ENCODE measurements at places on chromosomes 13 and 19.

DNA sequence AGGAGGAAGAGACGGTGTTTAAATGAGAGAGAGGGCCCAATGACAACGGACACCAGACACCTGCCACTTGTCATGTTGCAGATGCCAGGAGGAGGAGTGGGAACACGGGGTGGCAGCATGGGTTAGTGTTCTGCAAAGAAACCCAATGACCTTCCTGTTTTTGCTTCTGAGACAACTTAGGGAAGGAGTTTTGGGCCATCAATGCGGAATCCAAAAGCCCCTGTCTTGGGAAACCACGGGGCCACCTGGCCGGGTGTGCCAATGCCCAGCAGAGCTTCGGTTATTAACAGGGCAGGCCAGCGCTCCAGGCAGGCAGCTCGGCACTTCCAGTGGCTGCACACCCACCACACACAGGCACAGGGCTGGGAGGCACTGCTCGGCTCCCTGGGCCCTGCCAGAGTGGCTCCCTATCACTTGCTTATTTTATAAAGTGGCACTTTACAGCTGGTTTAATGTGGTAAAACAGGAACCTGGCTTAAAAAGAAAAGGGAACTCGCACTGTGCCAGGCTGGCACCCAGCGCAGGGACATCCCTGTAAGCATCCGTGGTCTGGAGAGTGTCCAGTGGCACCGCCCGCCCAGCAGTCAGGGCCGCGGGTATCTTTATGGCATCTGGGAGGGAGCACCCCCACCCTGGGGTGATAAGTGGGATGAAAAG, 19.1 kb downstream of the ELL start:
- no peak for DNase-seq
- H3K27me3 ChIP-seq, result no peaks in the 10 kb centered on the region
- H3K36me3 ChIP-seq, result no peaks in the 10 kb centered on the region
- no peak overlapping the region for H3K4me3 ChIP-seq

DNA sequence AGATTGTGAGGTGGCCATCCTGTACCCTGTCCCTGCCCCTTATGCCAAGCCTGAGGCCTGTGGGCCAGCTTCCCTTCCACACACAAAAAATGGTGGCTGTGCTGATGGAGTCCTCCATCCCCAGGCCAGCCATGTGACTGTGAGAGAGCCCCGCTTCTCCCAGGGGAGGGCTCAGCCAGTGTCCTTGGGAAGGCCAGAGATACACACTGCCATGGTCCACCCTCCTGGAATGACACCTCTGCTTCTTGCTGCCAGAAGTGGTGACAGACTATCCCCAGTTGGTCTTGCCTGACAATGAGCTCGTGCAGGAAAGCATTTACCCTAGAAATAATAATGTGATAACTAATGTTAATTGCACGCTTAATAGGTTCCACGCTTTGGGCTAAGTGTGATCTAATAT, 38.0 kb downstream of the FAM124A start:
- no peaks in the 10 kb centered on the region for H3K36me3 ChIP-seq
- no peak overlapping the region for H3K4me3 ChIP-seq
- H3K27me3 ChIP-seq, result no peaks in the 10 kb centered on the region

DNA sequence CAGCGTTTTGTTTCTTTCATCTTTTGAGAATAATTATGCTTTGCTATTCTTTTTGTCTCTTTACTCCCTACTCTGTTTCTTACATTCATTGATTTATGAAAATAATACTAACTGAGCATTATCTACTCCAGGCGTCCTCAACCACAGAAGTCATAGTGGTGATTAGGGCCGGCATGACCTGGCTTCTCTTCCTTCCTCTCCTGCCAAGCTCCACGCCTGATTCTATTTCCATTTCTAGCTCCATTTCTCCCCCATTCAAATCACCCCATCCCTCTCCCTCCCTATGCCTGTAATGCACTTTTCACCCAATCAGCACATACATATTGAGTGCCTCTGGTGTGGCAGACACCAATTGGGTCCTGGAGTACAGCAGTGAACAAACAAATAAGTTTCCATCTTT, 183.2 kb upstream of the GPR12 start:
- H3K27ac ChIP-seq, result no peak overlapping the region
- no peaks in the 10 kb centered on the region for H3K27me3 ChIP-seq
- no peaks in the 10 kb centered on the region for H3K36me3 ChIP-seq
- DNase-seq, result no peak

- H3K27me3 ChIP-seq, result no peaks in the 10 kb centered on the region
- H3K36me3 ChIP-seq, result no peaks in the 10 kb centered on the region
- peak overlapping the region; percentile 65 for H3K27ac ChIP-seq
Measured at GRCh38 chr13:75384879-75385707, 96.9 kb downstream of the TBC1D4 start.

DNA sequence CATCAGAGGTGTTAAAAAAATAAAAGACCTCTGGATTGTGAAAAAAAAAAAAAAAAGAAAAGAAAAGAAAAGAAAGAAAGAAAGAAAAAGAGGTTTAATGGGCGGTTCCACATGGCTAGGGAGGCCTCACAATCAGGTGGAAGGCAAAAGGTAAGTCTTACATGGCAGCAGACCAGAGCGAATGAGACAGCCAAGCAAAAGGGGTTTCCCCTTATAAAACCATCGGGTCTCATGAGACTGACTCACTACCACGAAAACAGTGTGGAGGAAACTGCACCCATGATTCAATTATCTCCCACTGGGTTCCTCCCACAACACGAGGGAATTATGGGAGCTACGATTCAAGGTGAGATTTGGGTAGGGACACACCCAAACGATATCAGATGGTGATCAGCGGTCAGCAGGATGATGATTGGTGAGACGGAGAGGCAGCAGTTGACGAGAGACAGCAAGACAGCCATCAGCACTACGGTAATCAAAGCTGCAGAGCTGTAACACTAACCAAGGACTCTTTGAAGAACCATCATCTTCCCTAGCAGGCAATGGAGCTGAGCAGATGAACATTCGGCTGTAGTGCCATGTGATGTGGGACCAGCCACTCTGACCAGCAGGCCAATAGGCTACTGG, 3.9 kb upstream of the CD209 start:
- H3K4me1 ChIP-seq, result no peaks in the 10 kb centered on the region
- H3K36me3 ChIP-seq, result no peaks in the 10 kb centered on the region
- no peaks in the 10 kb centered on the region for H3K27me3 ChIP-seq

DNA sequence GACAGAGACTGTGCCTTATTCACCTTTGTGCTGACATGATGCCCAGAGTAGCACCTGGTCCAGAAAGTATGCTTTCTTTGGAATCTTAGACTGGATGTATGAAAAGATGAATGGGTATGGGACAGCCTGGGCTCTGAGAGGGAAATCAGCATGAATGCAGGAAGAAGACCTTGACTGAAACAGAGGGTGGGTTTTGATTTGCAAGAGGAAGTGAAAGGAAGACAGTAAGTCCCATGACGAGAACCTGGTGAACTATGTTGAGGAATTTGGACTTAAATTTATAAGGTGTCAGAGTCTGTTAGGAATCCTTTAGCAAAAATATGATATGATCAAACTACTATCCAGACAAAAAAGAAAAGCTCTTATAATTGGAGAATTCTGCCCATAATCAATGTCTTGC, 301.9 kb downstream of the SPRY2 start:
- no peaks in the 10 kb centered on the region for H3K36me3 ChIP-seq
- H3K4me3 ChIP-seq, result no peak overlapping the region
- no peak overlapping the region for H3K27ac ChIP-seq
- DNase-seq, result no peak

- DNase-seq, result no peak
- H3K36me3 ChIP-seq, result no peaks in the 10 kb centered on the region
- H3K4me1 ChIP-seq, result peaks cover 4% of the 10 kb centered on the region
- no peak overlapping the region for H3K4me3 ChIP-seq
Measured at GRCh38 chr13:31781064-31781463, 41.7 kb downstream of the RXFP2 start.

GRCh38 chr13:19605161-19605955, 28.1 kb upstream of the MPHOSPH8 start:
- no peaks in the 10 kb centered on the region for H3K36me3 ChIP-seq
- H3K27me3 ChIP-seq, result no peaks in the 10 kb centered on the region
- H3K4me1 ChIP-seq, result no peaks in the 10 kb centered on the region
- no peak overlapping the region for H3K27ac ChIP-seq
- peak; percentile 11 for DNase-seq

GRCh38 chr19:2989236-2989946, 12.0 kb downstream of the TLE6 start:
- H3K4me1 ChIP-seq, result peaks cover 3% of the 10 kb centered on the region
- H3K4me3 ChIP-seq, result no peak overlapping the region
- no peak for DNase-seq
- H3K36me3 ChIP-seq, result no peaks in the 10 kb centered on the region
- no peak overlapping the region for H3K27ac ChIP-seq

- H3K36me3 ChIP-seq, result peaks cover 17% of the 10 kb centered on the region
- H3K4me3 ChIP-seq, result no peak overlapping the region
- H3K27ac ChIP-seq, result no peak overlapping the region
- no peaks in the 10 kb centered on the region for H3K4me1 ChIP-seq
- H3K27me3 ChIP-seq, result no peaks in the 10 kb centered on the region
Measured at GRCh38 chr13:29496241-29496712, 99.2 kb downstream of the SLC7A1 start.
